Nephron progenitor cell (in vitro differentiated cells): ENCODE measurements at places on chromosomes 1 and 21.
A peak's percentile ranks its signal among the peaks of the same experiment; 100 is the strongest.

DNA sequence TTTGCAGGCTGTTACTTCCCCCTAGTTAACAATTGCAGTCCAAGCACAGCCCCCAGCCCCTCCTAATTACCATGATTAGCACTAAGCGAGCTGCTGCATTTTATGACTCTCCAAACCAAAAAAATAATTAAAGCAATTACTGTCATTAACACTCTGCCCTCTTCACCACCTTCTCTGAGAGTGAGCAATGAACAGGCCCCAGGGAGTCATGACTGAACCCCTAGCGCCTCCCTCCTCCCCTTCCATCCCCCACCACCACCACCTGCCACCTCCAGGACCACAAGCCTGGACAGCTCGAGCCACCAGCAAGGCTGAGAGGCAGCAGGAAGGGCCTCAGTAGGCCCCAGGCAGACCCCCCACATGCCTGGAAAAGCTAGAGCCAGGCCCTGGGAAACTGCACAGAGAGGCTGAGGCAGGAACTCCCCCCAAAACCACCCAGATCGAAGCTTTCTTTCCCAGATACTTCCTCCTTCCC is 35.5 kb upstream of the ZC3H12A start:
- H3K4me3 ChIP-seq = no peak overlapping the region
- H3K27me3 ChIP-seq = peaks cover 88% of the 10 kb centered on the region
- no peak overlapping the region for H3K27ac ChIP-seq
- H3K36me3 ChIP-seq = no peaks in the 10 kb centered on the region

- no peaks in the 10 kb centered on the region for H3K27me3 ChIP-seq
- H3K27ac ChIP-seq = no peak overlapping the region
- DNase-seq = no peak
- H3K4me1 ChIP-seq = no peaks in the 10 kb centered on the region
- H3K36me3 ChIP-seq = no peaks in the 10 kb centered on the region
These were observed 22.6 kb downstream of the TUFT1 start for GRCh38 chr1:151562661-151563060.

- H3K4me3 ChIP-seq = no peak overlapping the region
- no peak for DNase-seq
- H3K27ac ChIP-seq = no peak overlapping the region
- no peaks in the 10 kb centered on the region for H3K4me1 ChIP-seq
These were observed 148.7 kb downstream of the PLA2G4A start for GRCh38 chr1:186977266-186977957.

GRCh38 chr1:68745011-68745410 is 248.1 kb upstream of the DEPDC1 start:
- H3K27me3 ChIP-seq = peaks cover 3% of the 10 kb centered on the region
- H3K27ac ChIP-seq = no peak overlapping the region
- no peaks in the 10 kb centered on the region for H3K36me3 ChIP-seq
- H3K4me3 ChIP-seq = no peak overlapping the region
- no peak for DNase-seq

DNA sequence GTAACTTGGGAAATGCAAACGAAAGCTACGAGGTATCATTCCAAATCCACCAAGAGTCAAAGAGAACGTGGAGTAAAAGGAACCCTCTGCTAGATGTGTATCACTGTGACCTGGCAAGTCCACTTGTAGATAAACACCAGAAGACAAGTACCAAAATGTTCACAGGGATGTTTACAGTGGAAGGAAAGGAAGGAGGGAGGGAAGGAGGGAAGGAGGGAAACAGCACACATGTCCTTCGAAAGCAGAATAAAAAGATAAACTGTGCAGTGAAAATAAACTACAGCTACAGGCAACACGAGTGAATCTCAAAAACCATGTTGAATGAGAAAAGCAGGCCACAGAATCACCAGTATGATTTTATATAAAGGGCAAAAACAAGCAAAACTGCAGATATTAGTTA is 59.9 kb downstream of the TP53BP2 start:
- H3K4me1 ChIP-seq = peaks cover 11% of the 10 kb centered on the region
- H3K4me3 ChIP-seq = no peak overlapping the region
- H3K27ac ChIP-seq = peak overlapping the region; percentile 75
- H3K36me3 ChIP-seq = peaks cover 69% of the 10 kb centered on the region

- peaks cover 72% of the 10 kb centered on the region for H3K4me1 ChIP-seq
- no peak overlapping the region for H3K27ac ChIP-seq
- H3K36me3 ChIP-seq = no peaks in the 10 kb centered on the region
- H3K4me3 ChIP-seq = no peak overlapping the region
These were observed 243.9 kb downstream of the TOMM20 start for GRCh38 chr1:234884701-234885100.

DNA sequence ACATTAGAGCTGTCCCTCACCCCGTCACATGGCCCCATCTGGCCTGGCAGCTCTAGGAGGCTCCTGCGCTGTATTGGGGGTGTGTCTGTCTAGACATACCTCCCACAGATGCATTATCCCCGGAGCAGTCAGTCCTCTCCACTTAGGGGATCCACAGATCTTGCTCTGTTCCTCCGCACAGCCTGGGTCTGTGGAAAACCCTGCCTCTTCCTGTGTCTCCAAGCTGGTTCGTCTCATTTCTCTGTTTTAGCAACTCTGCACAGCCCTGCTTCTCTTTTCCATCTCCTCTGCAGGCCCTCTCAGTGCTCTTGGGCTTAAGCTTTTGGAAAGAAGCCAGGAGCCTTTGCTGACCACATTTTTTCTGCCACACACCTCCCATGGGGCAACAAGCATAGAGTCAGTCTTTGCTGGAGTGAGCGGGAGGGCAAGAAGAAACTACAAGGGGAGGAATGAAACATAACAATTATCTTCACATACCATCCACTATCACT is 241.5 kb downstream of the FOXD2 start:
- peak overlapping the region; percentile 71 for H3K27ac ChIP-seq
- H3K4me3 ChIP-seq = no peak overlapping the region
- no peaks in the 10 kb centered on the region for H3K36me3 ChIP-seq
- H3K4me1 ChIP-seq = peaks cover 72% of the 10 kb centered on the region
- DNase-seq = no peak

GRCh38 chr1:243471026-243471685 is 215.3 kb downstream of the SDCCAG8 start:
- H3K4me3 ChIP-seq = no peak overlapping the region
- DNase-seq = no peak
- peaks cover 16% of the 10 kb centered on the region for H3K27me3 ChIP-seq
- H3K27ac ChIP-seq = no peak overlapping the region

- peaks cover 3% of the 10 kb centered on the region for H3K27me3 ChIP-seq
- H3K4me1 ChIP-seq = peaks cover 67% of the 10 kb centered on the region
- DNase-seq = no peak
- H3K36me3 ChIP-seq = no peaks in the 10 kb centered on the region
- H3K27ac ChIP-seq = no peak overlapping the region
- no peak overlapping the region for H3K4me3 ChIP-seq
These were observed 303.9 kb upstream of the DUSP10 start for GRCh38 chr1:222045786-222046185.

DNA sequence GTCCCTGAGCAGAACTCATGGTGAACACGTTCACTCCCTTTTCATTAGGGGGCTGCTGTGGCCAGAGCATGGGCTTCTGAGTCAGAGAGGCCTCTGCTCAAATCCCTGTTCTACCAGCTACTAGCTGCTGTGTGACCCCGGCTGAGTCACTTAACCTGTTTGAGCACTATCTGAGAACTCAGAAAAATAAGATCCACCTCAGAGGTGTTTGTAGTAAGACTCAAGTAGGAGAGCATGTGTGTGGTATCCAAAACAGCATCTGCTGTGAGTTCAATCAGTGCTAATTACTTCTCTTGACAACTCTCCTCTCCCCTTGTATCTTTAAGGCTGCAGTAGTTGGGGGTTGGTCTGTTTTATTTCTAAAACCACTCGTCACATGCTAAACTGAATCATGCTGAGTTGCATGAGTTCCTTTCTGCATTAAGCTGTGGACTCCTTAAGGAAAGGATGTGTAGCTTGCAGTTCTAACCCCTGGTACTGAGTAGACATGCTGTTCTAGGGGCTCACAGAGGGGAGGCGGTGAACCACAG is 39.7 kb upstream of the JUN start:
- no peak for DNase-seq
- H3K27ac ChIP-seq = no peak overlapping the region
- H3K36me3 ChIP-seq = peaks cover 25% of the 10 kb centered on the region
- H3K4me3 ChIP-seq = no peak overlapping the region
- peaks cover 16% of the 10 kb centered on the region for H3K27me3 ChIP-seq
- H3K4me1 ChIP-seq = peaks cover 9% of the 10 kb centered on the region

GRCh38 chr1:110048923-110049601 is 14.6 kb downstream of the STRIP1 start:
- H3K4me3 ChIP-seq = no peak overlapping the region
- H3K4me1 ChIP-seq = peaks cover 48% of the 10 kb centered on the region
- peaks cover 79% of the 10 kb centered on the region for H3K36me3 ChIP-seq
- no peak for DNase-seq

- no peaks in the 10 kb centered on the region for H3K36me3 ChIP-seq
- DNase-seq = no peak
- H3K27me3 ChIP-seq = peaks cover 11% of the 10 kb centered on the region
- H3K4me3 ChIP-seq = no peak overlapping the region
These were observed 3.5 kb upstream of the OR10J4 start for GRCh38 chr1:159428536-159428935.

DNA sequence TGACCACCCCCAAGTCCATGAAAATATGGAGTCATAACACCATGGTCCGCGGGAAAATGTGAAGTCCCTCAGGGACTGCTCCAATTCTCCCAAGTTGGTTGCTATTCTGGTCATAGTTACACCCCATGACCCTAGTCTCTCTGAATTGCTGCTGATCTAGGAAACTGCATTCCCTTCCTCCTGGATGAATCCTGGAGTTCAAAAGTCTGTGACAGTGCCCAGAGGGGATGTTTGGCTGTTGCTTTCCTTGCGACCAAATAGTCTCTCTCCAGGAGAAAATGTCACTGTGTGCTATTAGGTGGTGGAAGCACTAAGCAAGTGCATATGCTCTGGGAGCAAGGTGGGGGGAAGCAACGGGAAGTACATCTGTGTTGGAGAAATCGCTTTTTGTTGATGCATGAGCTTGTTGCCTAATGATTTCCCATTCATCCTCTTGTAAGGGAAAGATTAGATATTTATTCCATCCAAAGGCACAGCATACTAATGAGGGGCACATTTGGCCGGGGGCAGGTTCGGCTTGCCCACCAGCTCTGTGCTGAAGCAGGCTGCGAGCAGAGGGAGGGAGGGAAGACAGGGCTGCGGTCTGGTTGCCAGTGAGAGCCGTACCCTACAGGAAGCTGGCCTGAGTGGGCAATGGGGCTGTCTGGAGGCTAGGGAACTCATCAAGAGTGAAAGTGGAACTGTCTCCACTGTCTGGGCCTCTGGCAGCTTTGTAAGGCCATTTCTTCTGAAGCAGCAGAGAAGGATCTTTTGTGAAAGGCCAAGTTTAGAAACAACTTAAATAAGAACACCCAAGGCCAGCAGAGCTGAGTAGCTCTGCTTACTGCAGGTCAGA is 27.2 kb downstream of the SYT6 start:
- peaks cover 7% of the 10 kb centered on the region for H3K27me3 ChIP-seq
- no peak overlapping the region for H3K4me3 ChIP-seq
- H3K36me3 ChIP-seq = peaks cover 60% of the 10 kb centered on the region
- no peak for DNase-seq
- H3K4me1 ChIP-seq = peaks cover 50% of the 10 kb centered on the region
- no peak overlapping the region for H3K27ac ChIP-seq

GRCh38 chr1:21567241-21568005 is 58.2 kb downstream of the ALPL start:
- peaks cover 64% of the 10 kb centered on the region for H3K4me1 ChIP-seq
- no peaks in the 10 kb centered on the region for H3K36me3 ChIP-seq
- no peak overlapping the region for H3K4me3 ChIP-seq
- H3K27ac ChIP-seq = no peak overlapping the region

GRCh38 chr1:150009604-150010392 is 728 bp downstream of the OTUD7B start:
- peak overlapping the region; percentile 93 for H3K4me3 ChIP-seq
- H3K27me3 ChIP-seq = no peaks in the 10 kb centered on the region

DNA sequence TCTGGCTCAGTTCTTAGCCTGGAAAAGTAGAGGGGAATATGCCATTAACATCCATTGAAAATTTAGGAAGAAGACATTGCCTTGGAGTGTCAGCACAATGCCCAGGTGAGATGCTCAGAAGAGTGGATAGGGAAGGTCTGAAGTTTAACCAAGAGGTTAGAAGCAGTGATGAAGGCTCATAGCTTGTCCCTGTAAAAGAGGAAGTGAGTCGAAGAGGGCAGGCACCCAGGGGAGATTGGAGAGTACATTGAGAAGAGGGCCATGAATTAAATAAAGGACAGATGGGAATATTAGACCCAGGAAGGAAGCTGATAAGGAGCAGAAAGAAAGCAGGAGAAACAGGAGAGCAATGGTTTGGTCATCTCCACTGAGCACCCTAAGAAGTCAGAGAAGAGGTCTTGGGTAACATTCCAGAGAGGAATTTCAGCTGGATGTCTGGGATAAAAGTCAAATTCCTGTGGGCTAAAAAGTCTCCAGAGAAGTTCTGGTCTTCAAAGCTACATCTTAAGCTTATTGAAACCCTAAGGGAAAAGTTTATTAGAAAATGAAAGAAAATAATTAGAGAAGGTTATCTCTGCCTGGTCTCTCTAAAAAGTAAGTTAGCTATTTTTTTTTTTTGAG is 17.3 kb downstream of the C8B start:
- peaks cover 9% of the 10 kb centered on the region for H3K27me3 ChIP-seq
- no peak for DNase-seq
- H3K36me3 ChIP-seq = no peaks in the 10 kb centered on the region
- no peaks in the 10 kb centered on the region for H3K4me1 ChIP-seq

GRCh38 chr21:39168800-39169199 is 14.5 kb downstream of the PSMG1 start:
- no peak overlapping the region for H3K4me3 ChIP-seq
- no peak for DNase-seq
- peaks cover 73% of the 10 kb centered on the region for H3K36me3 ChIP-seq
- H3K27ac ChIP-seq = no peak overlapping the region

DNA sequence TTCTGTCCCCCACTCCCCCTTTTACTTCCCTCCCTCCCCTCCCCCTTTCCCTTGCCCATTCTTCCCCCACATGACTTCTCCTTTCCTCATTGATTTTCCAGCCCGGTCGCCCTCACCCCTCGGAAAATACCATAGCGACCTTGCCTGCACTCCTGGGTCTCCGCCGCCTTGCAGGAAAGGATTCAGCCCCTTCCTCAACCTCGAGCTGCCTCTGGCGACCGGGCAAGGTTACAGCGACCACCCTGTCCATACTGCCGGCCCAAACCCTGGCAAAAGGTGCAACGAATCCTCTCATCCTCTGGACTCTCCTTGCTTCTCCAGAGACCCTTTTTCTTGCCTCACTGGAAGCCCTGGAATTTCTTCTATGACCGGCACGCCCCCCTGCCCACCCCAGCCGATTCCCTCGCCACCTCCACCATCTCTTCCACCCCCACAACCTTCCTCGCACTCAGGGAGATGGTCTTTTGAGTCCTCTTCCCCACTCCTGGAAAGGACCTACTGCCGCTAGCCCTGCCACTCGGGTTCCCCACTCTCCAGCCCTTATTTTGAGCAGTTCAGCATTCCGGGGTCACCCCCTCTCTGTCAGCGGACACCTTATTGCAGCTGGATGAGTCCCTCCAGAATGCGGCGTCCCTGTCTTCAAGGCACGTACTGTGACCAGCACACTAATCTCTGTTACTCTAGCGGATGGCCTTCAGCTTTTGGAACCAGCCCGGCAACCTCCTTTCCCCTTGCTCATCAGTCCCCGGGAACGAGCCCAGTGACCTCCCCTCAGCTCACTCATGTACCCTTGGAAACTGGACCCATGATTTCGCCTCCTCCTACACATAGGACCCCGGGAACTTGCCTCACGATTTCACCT is 846 bp downstream of the NSUN4 start:
- no peaks in the 10 kb centered on the region for H3K27me3 ChIP-seq
- peak overlapping the region; percentile 99 for H3K27ac ChIP-seq
- H3K4me3 ChIP-seq = peak overlapping the region; percentile 98

- no peaks in the 10 kb centered on the region for H3K27me3 ChIP-seq
- no peak for DNase-seq
- no peak overlapping the region for H3K27ac ChIP-seq
- H3K4me1 ChIP-seq = peaks cover 31% of the 10 kb centered on the region
These were observed 19.0 kb upstream of the C1orf105 start for GRCh38 chr1:172401477-172401876.
